ENCODE measurements at places on chromosomes 2 and 18. TPM values are rescaled to one million over a fixed set of nuclear protein-coding genes. Genes with fewer than 3 reads are reported as not detected.

DNA sequence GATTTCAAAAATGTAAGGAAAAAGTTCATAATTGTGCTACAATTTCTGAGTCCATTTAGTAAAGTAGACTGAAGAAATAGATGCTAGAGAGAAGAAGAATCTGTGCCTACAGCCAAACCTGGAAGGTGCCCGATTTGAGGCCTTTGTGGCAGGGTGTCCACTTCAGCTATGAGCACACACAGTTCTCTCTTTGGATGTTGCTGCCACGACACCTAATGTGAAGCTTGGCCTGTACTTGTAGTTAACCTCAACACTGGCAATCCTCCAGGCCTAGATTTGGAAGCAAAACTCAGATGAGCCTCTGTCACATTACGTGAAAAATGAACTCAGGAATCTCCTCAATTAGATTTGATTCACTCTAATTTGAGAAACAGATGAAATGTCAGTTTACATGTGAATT lies 90.1 kb upstream of the LRP1B start:
- DNase-seq, result no peak
- no peaks in the 10 kb centered on the region for H3K36me3 ChIP-seq

Gene ERBB4
- total RNA-seq, result not detected

Gene PELI1
- total RNA-seq, result 2.5 TPM

DNA sequence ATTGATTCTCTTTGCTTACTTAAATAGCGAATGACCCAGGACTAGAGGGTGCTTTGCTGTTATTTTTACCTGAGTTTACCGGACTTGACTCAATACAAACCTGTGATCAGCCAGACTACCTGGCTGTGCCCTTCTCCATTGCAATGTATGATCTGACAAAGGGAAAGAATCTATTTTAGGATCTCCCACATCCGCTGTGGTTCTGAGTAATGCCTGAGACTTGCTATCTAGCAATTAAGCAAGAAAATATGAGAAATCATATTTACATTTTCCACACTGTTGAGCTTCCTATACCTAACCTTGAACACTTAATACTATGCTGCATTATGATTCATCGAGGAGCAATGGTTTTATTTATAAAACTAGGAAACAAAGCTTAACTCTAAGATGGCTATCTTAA lies 215.2 kb downstream of the RAD51AP2 start:
- no peaks in the 10 kb centered on the region for H3K27me3 ChIP-seq
- H3K36me3 ChIP-seq, result no peaks in the 10 kb centered on the region
- no peak overlapping the region for H3K27ac ChIP-seq

Measured in IMR-90 (cell line).